ENCODE measurements at places on chromosomes 12 and 14.
A peak's percentile ranks its signal among the peaks of the same experiment; 100 is the strongest.

DNA sequence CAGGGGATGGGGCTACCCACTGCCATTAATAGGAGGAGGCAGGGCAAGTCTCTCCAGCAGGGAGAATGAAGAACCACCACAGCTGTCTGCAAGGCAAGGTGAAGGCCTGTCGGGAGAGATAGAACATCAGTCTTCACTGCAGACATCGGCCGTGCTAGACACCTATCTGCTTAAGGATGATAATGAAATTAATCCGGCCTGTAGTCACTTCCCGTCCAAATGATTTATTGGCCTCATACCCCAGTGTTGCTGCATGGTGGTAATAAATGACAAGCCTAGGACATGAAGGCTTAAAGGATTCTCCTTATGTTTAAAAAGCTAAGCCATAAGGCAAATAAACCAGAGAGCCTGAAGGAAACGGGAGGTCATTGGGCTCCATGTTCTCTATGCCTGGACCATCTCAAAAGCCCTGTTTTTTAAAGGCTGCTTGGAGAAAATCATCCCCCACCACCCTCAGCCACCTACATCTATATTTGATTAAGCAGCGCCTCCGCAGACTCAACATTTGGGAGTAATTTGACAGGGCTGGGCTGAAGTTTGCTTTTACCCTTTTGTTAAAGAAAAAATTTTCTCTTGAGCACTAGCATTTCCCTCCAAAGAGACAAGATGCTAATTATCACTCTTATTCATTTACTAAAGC, 137.7 kb downstream of the PLXNC1 start:
- no peak for DNase-seq

- DNase-seq: no peak
These were observed 94.9 kb downstream of the CHGA start for GRCh38 chr14:93017898-93018297.

DNA sequence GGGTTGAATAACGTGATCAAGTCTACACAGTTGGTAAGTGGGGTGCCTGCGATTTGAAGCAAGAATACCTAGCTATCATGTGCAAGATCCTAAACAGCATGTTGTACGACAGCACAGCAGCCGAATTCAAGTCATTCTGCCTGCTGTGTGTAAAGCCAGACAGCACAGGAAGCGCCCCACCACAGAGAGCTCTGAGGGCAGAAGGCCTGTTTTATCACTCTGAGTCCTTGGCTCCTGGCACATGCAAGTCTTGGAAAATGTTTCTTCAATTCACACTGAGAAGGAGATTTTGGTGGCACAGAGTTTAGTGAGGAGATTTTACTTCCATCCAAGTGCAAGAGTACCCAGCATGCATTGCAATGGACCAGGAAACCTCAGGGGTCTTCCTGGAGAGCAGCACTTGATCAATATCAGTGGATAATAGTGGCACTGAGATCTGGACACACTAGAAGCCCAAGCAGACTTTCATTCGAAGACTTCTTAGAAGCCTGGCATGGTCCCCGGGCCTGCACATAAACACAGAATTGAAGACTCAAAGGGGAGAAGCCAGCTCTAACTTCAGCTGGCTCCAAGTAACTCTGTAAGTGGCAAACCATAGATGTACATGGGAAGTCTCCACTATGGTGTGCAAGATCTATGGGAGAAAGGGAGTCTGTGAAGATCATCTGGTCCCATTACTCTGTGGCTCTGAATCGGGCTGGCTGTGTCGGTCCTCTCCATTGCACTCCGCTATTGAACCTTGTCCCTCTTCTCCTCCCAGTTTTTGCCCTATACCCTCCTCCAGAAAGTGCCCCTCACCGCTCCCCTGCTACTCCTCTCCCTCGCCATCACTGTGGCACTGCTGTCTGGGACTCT, 1.5 kb upstream of the KRT1 start:
- DNase-seq: no peak

- DNase-seq: no peak
These were observed 19.4 kb downstream of the SERPINA1 start for GRCh38 chr14:94368956-94369355.

GRCh38 chr12:94297096-94297699, 148.8 kb downstream of the PLXNC1 start:
- DNase-seq: no peak

DNA sequence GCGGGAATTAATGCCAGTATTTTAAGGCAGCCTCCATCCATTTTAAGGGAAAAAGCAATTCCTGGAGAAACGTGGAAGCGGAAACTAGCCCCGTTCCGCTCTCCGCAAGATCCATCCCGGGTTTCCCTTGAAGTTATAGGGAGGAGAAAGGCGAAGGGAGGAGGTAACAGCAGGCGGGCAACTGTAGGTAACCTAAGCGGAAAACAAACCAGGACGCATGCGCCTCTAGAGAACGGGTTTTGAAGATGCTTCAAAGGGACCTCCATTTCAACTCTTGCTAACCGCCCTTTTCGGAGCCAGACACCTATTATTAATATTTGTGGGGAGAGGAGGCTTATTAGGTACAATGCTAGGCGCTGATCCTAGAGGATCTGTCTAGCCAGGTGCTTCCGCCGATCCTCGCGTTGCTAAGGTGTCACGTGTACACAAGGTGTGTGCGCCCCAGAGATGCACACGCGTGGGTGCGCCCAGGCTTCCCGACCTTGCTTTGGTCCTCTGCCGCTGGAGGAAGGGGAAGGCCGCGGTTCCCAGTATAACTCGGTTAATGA, 6.2 kb downstream of the TBX5 start:
- no peak for DNase-seq

DNA sequence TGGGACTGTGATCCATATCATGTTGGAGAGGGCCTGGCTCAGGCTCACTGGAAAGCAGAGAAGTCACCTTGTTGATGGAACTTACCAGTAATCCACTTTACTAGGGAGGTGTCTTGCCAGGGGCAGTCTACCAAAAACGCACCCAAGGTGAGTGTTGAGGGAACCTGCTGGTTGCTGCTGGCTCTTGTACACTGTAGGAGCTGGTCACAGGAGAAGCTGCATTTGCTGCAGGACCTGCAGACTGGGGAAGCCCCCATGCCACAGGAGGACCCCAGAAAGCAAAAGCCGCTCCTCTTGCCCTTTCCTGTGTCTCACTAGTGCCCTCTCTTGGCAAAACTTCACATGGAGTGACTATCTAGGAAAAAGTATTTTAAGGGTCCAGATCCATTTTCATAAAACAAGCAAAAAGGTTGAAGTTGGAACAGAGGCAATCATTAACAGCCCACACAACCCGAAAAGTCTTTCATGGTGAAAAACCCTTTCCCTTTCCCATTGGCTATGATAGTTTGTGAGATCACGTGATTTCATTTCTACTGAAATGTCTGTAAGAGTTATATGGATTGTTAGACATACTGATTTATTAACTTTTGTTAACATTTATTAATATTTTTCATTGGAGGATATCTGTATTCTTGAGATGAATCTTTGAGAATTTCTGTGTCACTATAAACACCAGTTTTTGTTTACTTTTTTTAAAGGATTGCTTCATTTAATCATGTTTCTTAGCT, 59.2 kb downstream of the RASSF8 start:
- DNase-seq: no peak

DNA sequence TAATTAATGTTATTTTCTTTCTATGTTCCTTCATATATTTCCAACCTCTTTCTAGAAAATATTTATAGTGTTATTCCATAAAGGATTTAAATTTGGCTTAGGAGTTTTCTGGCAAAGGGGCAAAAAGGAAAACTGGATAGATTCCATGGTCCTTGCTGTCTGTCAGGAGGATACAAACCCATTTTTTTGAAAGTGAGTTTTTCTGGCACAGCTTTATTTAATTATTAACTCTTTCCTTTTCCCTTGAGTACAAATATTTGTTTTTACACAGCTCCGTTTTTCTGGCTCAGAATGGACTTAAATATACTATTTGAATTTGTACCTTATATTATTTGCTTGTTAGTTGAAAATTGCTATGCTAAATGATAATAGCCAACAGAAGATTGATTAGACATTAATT, 56.3 kb downstream of the MNAT1 start:
- no peak for DNase-seq

- no peak for DNase-seq
These were observed 30.7 kb downstream of the OTOGL start for GRCh38 chr12:80129895-80130530.

- no peak for DNase-seq
These were observed 762 bp downstream of the PPP2R5E start for GRCh38 chr14:63542231-63542999.

GRCh38 chr14:73325630-73326299, 88.5 kb downstream of the PAPLN start:
- DNase-seq: no peak

- no peak for DNase-seq
These were observed 1.2 kb downstream of the NT5DC3 start for GRCh38 chr12:103839609-103840461.

DNA sequence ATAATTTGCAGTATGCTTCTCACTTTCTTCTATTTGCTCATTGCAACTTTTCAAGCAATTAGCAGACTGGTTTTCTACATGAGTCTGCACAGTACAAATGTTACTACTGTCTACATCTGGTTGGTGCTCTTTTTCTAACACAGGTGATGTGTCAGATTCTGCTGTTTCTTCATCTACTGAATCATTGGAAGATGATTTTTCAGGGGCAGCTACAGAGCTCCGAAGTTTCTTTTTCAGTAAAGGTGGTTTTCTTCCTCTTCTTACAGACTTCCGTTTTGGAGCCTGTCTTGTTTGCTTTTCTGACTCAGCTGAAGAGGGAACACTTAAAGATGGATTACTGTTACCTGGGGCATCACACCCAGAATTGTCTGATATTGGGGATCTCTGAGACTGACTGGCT, 62.1 kb downstream of the SCAF11 start:
- no peak for DNase-seq

DNA sequence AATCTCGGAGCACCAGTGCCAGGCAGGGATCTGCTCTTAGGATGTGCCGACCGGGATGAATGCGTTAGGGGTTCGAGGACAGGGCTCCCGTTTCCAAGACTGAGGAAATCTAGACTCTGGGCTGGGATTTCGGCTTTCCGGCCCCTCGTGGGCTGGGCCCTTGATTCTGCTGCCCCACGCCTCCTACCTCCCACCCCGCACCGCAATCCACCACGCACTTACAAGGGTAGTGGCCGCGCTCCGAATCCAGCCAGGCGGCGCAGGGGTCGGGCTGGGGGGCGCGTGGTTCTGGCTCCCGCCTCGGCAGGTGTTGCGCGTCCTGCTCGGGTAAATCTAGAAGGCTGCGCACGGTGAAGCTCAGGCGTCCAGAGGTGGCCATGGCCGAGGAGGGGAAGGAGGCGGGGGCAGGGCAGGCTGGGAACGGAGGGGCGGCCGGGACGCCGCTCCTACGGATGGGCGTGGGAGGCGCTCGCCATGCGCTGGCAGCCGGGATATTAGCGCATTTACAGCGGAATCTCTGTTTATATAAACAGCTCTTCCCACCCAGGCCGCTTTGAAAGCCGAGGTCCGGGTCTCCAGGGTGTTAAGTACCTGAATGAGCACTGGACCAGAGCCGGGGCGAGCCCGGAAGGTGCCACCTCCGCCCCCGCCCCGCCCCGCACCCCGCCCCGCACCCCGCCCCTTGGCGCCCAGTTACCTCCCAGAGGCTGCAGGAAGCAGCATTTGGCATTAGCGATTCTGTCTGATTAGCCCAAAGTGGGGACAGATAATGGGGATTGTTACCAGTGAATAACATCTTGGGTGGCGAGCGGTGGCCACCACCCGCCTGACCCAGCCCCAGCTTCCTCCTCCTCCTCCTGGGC, at the start of gene NKX2-8:
NKX2-8 (minus strand) TSS at position 604 of the 863 bp plus-strand sequence; CDS start at position 379, 225 bp downstream.
- no peak for DNase-seq

DNA sequence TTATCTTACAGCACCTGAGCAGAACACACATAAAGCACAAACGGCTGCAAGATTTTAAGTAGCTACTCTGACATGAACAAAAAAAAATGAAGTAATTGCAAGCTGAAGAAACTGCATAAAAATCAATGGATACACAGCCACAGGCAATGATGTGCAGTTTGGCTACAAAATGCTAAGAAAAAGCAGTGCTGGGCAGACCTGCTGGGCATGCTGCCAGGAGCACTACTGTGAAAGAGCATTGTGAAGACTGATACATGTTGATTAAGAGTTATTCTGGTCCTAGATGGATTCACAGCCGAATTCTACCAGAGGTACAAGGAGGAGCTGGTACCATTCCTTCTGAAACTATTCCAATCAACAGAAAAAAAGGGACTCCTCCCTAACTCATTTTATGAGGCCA, 20.1 kb upstream of the RTN1 start:
- DNase-seq: no peak

GRCh38 chr12:66188584-66189485, at the start of gene IRAK3:
Gene IRAK3 (plus strand): TSS chr12:66189214. CDS start chr12:66189300, 86 bp downstream.
- peak; percentile 5 for DNase-seq

- DNase-seq: peak; percentile 41
These were observed 18.3 kb downstream of the SLC17A8 start for GRCh38 chr12:100375038-100375735.

GRCh38 chr14:69048456-69048855, 69.4 kb upstream of the ACTN1 start:
- no peak for DNase-seq

GRCh38 chr12:113077859-113078255, 21.3 kb downstream of the DTX1 start:
- DNase-seq: no peak

- no peak for DNase-seq
These were observed 18.8 kb upstream of the HHIPL1 start for GRCh38 chr14:99626041-99626648.

GRCh38 chr14:80134321-80134720, 77.0 kb downstream of the DIO2 start:
- DNase-seq: no peak

- no peak for DNase-seq
These were observed 998.8 kb upstream of the TMEM132C start for GRCh38 chr12:127268213-127268612.

- DNase-seq: no peak
These were observed 131.4 kb downstream of the NDUFA12 start for GRCh38 chr12:94872007-94872653.

DNA sequence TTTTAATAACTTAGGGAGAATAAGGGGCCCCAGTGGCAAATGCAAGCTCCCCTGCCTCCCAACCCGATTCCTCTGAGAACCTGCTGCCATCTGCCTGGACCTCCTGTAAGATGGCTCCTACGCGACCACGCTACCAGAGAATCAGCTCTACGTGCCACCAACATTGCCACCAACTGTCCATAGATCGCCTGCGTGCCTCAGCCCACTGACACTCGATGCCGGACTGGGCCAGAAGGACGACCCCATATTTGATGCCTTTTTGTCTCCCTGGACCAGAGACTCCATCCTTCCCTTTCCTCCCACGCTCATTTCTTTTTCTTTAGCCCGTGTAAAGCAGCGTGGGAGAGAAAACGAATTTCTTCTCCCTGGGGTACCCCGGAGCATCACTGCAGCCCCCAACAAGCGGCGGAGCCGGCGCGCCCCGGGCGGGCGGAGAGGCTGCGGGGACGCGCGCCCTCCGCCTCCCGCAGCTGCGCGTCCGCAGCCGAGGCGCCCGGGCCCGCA, 565 bp upstream of the KLHL42 start:
- DNase-seq: no peak

GRCh38 chr12:25322351-25322750, 71.6 kb upstream of the KRAS start:
- DNase-seq: no peak

- no peak for DNase-seq
These were observed 41.0 kb downstream of the CMKLR1 start for GRCh38 chr12:108297895-108298760.

GRCh38 chr12:51662728-51663154, 71.7 kb downstream of the SCN8A start:
- DNase-seq: no peak
